ENCODE measurements at places on chromosomes 13 and 19.

GRCh38 chr19:2199215-2199614 lies 35.5 kb downstream of the DOT1L start:
- DNase-seq, result no peak

DNA sequence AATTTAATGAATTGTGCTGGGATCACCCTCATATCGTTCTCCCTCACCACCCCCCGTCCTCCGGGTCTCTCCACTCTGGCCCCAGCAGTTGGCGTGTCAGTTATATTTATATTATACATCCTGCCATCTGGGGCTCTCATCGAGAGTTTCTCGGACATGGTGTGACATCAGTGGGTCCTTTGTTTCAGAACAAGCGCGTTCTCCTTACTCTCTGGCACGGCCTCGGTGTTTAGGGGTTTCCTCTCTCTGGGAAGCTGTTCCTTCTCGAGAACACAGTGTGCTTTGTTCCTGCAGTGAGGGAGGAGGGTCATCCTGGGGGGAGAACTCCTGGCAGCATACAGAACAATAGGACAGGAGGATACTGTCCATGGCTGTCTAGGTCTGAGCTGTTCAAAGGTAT lies 9.8 kb upstream of the MCF2L start:
- DNase-seq, result no peak

GRCh38 chr13:48431431-48431830 lies 18.5 kb upstream of the LPAR6 start:
- DNase-seq, result peak; percentile 27

DNA sequence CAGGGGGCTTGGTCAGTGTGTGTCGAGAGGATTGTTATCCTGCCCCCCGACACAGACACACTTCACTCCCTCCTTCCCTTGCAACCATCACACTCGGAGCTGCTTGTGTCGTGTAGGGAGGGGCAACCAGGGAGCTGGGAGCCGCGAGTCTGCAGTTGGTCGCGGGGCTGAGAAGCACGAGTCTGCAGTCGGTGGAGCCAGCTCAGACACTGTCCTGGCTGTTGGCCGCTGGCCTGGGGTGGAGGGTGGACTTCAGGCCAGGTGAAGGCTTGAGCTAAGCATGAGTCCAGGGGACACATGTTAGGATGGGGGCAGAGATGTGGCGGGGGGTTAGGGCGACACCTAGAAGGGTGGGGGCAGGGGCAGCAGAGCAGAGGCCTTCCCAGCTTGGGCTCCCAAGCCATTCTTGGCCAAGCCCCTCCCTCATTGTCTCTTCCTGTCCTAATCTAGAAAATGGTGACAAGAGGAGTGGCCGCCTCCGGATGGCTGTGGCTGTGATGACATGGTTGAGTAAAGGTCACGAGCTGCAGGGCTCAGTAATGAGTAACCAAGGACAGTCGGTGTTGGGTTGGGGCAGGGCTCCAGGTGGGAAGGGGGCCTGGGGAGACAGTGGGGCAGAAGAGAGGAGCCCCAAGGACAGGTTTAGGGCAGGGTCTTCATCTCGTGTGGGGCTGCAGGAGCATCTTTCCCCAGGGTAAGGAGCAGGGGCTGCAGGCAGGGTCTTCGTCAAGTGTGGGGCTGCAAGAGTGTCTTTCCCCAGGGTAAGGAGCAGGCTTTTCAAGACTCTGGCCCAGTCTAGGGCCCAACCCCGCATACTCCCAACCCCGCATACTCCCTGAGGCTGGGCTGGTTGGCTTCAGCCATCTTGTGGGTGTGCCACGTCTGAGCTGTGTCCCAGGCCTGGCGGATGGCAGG lies 8.6 kb downstream of the PPP5C start:
- no peak for DNase-seq

- no peak for DNase-seq
Observed at GRCh38 chr13:98997011-98997730, 19.3 kb upstream of the DOCK9 start.

DNA sequence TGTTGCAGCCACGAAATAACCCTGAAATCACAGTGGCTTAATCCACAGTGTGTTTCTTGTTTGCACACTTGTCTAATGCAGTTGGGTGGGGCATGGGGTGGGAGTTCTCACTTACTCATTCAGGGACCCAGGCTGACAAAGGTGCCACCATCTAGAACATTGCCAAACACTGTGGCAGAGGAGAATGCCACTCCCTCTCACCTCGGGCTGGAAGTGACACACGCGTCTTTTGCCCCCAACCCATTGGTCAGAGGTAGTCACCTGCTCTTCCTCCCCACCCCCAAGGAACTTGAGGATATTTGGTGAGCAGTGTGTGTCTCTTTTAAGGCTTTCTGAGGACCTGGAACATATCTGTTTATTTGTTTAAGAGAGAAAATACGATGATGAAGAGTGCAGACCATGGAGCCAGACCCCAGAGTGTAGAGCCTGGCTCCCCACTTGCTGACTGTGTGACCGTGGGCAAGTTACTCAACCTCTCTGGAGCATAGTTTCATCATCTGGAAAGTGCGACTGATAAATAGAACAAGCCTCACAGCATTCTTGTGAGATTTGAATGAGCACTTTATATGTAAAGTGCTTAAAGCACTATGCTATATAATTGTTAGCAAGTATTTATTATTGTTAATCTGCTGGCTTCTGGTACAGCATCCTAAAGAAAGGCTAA lies 17.4 kb downstream of the GPR183 start:
- DNase-seq, result no peak

- no peak for DNase-seq
Observed at GRCh38 chr19:19160461-19161035, 9.5 kb downstream of the MEF2B start.

DNA sequence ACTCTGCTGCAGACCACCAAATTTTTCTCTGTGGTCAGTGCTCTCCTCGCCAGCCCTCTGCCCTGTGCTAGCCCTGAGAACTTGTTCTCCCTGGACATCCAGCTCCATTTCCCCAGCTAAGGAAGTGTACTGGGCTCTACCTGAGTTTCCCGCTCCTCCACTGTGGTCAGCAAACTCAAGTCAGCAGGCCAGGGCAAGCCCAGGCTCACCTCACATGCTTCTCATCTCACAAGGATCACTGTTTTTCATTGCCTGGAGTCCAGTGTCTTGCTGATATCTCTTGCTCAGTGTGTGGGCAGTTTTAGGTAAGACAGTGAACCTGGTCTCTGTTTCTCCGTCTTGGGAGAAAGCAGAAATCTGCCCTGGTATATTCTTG lies 201.4 kb downstream of the FOXO1 start:
- no peak for DNase-seq

DNA sequence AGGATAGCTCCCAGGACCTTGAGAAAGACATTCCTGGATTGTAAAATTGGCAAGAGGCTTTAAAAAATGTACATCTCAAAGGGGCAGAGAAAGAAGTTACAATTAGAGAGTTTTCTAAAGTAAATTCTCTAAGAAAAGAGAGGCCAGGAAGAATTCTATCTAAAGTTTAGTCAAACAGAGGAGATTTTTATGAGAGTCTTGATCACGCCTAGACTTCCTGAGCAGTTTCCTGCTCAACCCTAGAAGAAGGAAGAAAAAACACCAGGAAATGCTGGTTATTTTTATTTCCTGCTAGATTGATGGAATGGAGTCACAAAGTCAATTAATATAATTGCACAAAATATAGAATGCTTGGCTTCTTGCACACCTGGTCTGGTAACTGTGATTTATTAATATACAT lies 269.1 kb downstream of the PCDH20 start:
- DNase-seq, result no peak

- DNase-seq, result no peak
Observed at GRCh38 chr13:106858903-106859532, 291.1 kb upstream of the ARGLU1 start.

DNA sequence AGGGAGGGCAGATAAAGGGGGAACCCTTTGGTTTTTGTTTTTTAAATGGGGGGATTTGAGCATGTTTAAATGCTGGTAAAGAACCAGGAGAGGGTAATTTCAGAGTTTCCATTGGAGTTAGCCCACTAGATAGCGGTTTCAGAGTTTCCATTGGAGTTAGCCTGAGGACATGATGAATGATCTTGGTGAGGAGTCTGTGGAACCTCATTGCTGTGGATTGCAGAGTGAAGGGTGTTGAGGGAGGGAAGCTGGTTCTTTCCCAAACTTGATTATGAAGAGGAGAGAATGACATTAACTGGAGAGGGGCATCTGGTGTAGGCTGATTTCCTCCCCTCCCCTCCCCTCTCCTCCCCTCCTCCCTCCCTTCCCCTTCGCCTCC lies 5.0 kb downstream of the WASF3 start:
- no peak for DNase-seq

DNA sequence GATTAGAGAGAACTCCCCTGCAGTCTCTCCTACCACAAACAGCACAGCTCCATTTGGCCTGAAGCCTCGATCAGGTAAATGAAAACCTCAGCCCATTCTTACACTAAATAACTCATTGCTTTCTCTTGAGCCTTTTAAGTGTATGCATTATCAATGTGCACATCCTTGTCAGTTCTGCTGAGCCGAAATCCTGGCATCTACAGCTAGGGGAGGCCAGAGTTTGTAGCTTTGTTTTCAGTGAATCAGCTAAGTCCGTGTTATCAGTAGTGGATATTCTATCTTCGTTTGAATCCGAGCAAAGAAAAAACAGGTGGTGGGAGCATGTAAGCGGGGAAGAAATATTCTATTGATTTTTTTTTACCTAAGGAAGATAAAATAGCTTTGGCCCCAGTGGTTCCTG lies 84.4 kb downstream of the ESD start:
- no peak for DNase-seq

GRCh38 chr19:5608291-5608690 lies 14.3 kb downstream of the SAFB2 start:
- no peak for DNase-seq

GRCh38 chr13:97497400-97497799 lies 63.4 kb downstream of the RAP2A start:
- DNase-seq, result peak; percentile 40

DNA sequence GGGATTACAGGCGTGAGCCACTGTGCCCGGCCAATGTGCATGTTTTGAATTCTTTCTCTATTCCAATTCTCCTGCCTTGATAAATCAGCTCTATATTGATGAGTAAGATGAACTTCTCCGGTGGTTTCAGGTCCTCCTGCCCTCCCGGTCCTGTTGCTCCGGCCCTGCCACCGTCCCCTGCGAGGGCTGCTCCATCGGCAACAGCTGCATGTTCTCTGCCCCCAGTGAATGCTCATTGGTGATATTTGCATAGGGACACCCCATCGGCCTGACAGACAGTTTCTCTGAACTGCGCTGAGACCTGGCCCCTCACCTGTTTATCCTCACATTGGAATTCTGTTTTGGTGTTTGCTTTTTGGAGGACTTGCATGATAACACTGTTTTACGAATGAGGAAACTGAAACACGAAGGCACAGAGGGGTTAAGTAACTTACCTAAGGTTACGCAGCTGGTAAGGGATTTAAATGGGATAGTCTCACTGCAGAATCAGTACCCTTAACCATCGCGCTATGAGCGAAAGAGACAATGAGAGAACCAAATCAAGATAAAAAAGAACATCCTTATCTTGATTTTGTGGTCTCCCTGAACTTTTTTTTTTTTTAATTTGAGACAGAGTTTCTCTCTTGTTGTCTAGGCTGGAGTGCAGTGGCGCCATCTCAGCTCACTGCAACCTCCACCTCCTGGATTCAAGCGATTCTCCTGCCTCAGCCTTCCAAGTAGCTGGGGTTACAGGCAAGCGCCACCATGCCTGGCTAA lies 32.2 kb downstream of the ZNF557 start:
- DNase-seq, result no peak
